ENCODE measurements at places on chromosomes 1 and 21.

DNA sequence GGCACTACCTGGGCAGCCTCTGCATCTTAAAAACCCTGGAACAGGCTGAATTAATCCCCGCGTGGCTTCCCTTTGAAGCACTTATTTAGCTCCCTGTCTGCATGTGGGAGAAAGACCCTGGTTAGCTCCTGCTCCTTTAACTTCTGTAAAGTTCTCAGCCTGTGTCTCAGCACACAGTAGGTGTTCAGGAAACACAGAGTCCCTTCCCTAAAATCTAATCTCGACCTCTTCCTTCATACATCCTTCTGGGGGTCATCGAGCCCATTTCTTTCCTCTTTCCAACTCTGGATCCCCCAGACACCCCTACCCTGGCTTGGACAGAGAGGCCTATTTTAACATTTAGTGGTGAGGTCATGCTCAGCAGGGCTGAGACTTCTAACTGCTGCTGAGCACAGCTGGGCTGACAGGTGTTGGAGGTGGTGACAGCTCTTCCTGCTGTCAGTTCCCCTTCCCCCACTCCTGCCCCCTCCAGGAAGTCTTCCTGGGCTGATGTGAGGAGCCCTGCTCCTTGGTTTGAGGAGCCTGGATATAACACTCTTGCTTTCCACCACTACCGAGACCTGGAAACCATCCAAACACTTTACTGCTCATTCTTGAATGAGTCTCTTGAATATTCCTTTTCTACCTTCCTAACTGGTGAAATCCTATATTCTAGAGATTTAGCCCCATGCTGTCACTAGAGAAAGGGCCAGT lies 5.3 kb downstream of the E2F2 start:
- no peak for DNase-seq

- no peak for DNase-seq
Measured at GRCh38 chr1:66752671-66753371, 562 bp downstream of the DYNLT5 start.

- DNase-seq = no peak
Measured at GRCh38 chr21:42039470-42039901, 29.3 kb upstream of the ZBTB21 start.

DNA sequence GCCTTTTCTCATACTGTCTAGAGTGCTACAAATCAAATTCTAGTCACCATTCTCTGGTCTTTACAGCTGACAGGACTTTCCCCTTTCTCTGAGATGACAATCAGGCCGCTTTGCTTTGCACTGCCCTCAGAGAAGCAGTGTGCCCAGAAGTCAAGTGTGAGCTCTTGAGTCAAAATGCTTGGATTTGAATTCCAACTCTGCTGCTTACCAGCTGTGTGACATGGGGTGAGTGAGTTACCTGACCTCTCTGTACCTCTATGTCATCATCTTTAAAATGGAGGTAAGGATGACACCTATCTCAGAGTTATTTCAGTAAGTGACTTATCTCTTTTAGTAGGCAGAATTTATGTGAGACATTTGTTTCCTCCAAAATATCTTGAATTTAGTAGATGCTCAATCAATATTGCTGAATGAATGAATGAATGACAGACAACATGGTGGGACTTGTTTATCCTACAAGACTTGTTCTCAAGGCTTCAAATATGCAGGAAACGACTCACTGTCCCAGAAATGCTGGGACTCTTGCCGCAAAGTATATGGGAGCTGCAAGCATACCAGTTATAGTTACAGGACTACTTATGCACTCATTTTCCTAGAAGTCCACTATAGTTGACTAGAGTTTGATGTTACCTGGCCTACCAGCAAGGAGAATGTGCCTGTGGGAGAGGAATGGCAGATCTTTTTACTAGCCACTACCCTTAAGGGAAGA lies 38.1 kb upstream of the A3GALT2 start:
- no peak for DNase-seq

DNA sequence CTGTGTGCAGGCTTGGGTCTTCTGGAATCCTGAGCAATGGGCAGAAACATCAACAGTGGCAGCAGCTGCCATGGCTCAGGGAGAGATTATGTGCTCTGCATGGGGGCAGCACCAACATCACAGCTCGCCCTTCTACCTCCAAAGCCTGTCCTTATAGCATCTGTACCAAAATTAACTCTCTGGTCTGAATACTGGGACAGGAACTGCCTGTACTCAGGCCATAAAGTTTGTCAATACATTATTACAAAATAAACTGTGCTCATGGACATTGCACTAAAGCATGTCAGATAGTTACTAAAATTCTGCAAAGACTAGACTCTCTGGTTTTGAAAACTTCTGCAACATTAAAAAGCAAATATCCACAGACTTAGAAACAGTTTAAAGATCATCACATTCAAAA lies 91.6 kb downstream of the ZC3H11B start:
- no peak for DNase-seq

GRCh38 chr1:26998429-26999300 lies 5.2 kb downstream of the TRNP1 start:
- no peak for DNase-seq

GRCh38 chr1:58067082-58067481 lies 479.4 kb downstream of the OMA1 start:
- DNase-seq = no peak

GRCh38 chr1:214496126-214496525 lies 55.3 kb downstream of the PTPN14 start:
- no peak for DNase-seq

GRCh38 chr21:24045775-24046215 lies 1561.5 kb downstream of the MRPL39 start:
- DNase-seq = no peak

- peak; percentile 7 for DNase-seq
Measured at GRCh38 chr1:31571340-31572295, 4.7 kb upstream of the TINAGL1 start.

DNA sequence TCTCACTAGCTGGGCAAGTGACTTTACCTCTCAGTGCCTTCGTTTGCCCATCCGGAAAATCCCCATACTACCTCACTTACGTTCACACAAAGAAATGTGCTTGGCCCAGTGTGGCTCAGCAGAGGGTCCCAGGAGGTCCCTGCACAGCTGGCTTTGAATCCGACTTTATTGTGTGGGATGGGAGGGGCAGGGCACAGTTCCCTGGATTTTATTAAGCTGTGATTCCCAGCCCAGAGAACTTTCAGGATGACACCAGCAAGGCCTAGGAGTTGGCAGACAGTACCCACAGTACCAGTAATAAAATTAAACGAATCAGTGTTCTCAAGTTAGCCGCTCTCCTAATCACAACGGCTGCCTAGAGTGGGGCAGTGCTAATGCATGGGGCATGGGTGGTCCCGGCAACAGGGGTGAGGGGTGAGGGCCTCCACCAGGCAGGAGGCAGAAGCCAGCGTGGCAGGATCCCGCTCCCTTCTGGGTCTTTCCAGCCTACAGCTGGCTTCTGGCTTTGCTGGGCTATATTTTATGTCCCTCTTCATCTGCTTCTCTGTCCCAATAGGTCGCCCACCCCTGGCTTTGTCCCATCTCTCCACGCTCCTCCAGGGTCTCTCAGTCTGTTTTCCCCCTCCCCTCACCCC lies 74.9 kb downstream of the VWA5B1 start:
- no peak for DNase-seq

GRCh38 chr1:32884032-32884372 lies 2.3 kb upstream of the HPCA start:
- no peak for DNase-seq

DNA sequence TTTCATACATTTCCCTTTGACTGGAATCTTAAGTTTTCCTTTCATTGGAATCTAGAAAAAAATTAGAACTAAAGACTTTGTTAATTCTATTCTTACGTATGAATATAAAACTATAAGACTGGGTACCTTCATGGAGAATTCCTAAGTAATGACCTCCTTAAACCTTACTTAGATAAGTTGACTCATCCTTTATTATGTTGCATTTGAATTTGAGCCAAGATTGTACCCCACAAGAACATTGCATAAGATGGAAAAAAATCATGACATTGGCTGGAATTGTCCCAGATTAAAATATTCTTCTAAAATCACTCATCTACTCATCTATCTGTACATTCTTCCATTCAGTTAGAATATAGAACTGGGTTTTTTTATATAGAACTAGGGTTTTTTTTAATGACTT lies 137.4 kb downstream of the C1orf21 start:
- DNase-seq = no peak
